Stimulated activated naive B cell treated with anti-CD40 and anti-IgM and Interleukin-4, amounts not matched to agents 10 μg/mL and 1 μg/mL and 100 μg/mL, for 72 hours (primary cell): ENCODE measurements at places on chromosomes 7 and 10.
A peak's percentile ranks its signal among the peaks of the same experiment; 100 is the strongest.

- no peaks in the 10 kb centered on the region for H3K4me1 ChIP-seq
- H3K27me3 ChIP-seq: no peaks in the 10 kb centered on the region
- H3K4me3 ChIP-seq: no peak overlapping the region
- no peak overlapping the region for H3K27ac ChIP-seq
These were observed 208.0 kb upstream of the CSTF2T start for GRCh38 chr10:51907361-51907760.

GRCh38 chr10:53331460-53331859 is 558.9 kb upstream of the MBL2 start:
- H3K4me1 ChIP-seq: no peaks in the 10 kb centered on the region
- H3K27ac ChIP-seq: no peak overlapping the region

GRCh38 chr7:133789974-133790373 is 337.2 kb upstream of the LRGUK start:
- H3K27me3 ChIP-seq: no peaks in the 10 kb centered on the region
- H3K4me3 ChIP-seq: no peak overlapping the region
- peaks cover 7% of the 10 kb centered on the region for H3K36me3 ChIP-seq
- no peaks in the 10 kb centered on the region for H3K4me1 ChIP-seq

GRCh38 chr7:93551931-93552330 is 22.6 kb downstream of the CALCR start:
- no peak overlapping the region for H3K4me3 ChIP-seq
- H3K36me3 ChIP-seq: no peaks in the 10 kb centered on the region
- DNase-seq: no peak
- no peak overlapping the region for H3K27ac ChIP-seq
- peaks cover 4% of the 10 kb centered on the region for H3K27me3 ChIP-seq

- H3K27ac ChIP-seq: no peak overlapping the region
- DNase-seq: no peak
- H3K4me1 ChIP-seq: peaks cover 18% of the 10 kb centered on the region
- no peaks in the 10 kb centered on the region for H3K36me3 ChIP-seq
- H3K27me3 ChIP-seq: peaks cover 45% of the 10 kb centered on the region
- no peak overlapping the region for H3K4me3 ChIP-seq
These were observed 1.9 kb upstream of the TCF7L2 start for GRCh38 chr10:112948196-112948595.

GRCh38 chr7:98352621-98353020 is 48.3 kb downstream of the BAIAP2L1 start:
- H3K4me1 ChIP-seq: peaks cover 2% of the 10 kb centered on the region
- H3K27ac ChIP-seq: no peak overlapping the region
- H3K36me3 ChIP-seq: peaks cover 10% of the 10 kb centered on the region

DNA sequence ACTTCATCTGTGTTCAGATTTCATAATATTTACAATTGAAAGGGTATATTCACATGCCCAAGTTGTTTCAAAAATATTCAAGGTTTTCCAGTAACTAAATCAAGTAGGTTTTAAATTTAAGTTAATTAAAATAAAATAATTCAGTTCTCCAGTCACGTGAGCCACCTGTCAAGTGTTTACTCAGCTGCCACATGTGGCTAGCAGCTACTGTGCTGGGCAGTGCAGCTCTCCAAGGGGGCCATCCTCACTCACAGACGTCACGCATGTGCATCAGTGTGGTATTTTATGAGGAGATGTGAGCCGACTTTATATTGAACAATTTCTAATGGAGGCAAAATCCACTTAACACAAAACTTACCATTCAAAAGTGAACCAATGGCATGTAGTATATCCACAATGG is 69.7 kb upstream of the CAMK2B start:
- no peak for DNase-seq
- H3K36me3 ChIP-seq: peaks cover 26% of the 10 kb centered on the region
- H3K4me3 ChIP-seq: no peak overlapping the region
- no peak overlapping the region for H3K27ac ChIP-seq
- H3K4me1 ChIP-seq: peaks cover 5% of the 10 kb centered on the region
- no peaks in the 10 kb centered on the region for H3K27me3 ChIP-seq

DNA sequence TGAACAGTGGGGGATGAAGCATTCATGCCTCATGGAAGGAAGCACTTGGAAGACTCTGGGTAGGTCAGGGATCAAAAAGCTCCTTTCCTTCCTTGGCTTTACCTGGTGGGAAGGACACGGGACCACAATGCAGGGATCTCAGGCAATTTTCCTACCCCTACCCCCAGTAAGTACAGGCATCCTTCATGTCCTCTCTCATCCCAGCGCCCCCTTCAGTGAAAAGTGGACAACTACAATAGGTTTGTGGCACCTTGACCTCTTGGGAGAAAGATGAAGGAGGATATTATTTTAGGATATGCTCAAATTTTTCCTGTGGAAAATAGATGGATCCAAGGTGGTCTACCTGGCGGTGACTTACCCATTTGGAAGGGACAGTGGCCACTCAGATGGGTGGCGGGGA is 16.5 kb downstream of the AFAP1L2 start:
- no peak overlapping the region for H3K27ac ChIP-seq
- no peak overlapping the region for H3K4me3 ChIP-seq
- H3K36me3 ChIP-seq: peaks cover 2% of the 10 kb centered on the region
- no peak for DNase-seq

DNA sequence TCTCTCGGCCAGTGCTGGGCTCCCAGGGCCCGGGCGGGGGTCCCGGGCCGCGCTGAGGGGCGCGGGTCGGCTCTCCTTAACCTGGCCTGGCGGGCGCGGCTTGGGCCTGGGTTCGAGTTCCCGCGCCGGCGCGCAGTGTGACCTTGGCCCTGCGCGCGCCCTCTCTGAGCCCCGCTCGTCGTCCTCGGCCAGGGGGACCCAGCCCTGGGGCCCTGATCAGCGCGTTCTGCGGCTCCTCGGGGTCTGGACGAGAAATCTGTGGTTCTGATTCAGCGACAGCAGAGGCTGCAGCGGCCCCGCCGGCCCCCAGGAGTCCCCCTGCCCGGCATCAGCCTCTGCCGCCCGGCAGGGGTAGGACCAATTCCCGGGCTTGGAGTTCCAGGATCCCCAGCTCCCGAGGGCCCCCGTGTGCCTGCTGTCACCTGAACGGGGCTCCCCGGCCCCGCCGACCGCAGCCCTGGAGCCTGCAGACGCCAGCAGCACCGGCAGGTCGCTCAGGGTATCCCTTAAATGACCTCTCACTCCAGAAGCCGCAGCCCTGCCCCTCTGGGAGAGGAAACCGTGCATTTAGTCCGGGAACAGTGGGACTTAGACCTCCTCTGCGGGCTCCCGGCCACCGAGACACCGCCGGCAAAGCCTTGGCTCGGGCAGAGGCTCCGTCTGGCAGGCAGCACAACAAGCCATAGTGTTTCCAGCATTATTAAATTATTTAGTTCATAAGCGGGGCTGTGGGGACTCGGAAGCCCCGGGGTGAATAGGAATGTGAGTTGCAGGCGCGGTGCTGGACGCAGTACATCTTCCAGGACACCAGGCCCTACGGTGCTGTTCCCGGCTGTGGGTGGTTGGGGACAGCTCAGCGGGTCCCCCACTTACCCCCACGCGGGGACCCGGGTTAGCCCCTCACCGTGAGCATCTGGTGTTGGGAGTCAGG is 572 bp downstream of the CHST12 start:
- H3K36me3 ChIP-seq: no peaks in the 10 kb centered on the region
- H3K4me1 ChIP-seq: peaks cover 44% of the 10 kb centered on the region
- peak; percentile 16 for DNase-seq
- no peaks in the 10 kb centered on the region for H3K27me3 ChIP-seq
- H3K4me3 ChIP-seq: peak overlapping the region; percentile 90

- no peaks in the 10 kb centered on the region for H3K27me3 ChIP-seq
- H3K4me1 ChIP-seq: no peaks in the 10 kb centered on the region
These were observed 7.4 kb downstream of the TAS2R41 start for GRCh38 chr7:143485094-143485493.

GRCh38 chr10:102904346-102904745 is 13.7 kb upstream of the CNNM2 start:
- H3K27ac ChIP-seq: no peak overlapping the region
- no peaks in the 10 kb centered on the region for H3K27me3 ChIP-seq
- H3K4me1 ChIP-seq: peaks cover 3% of the 10 kb centered on the region
- no peak for DNase-seq
- no peak overlapping the region for H3K4me3 ChIP-seq
- H3K36me3 ChIP-seq: no peaks in the 10 kb centered on the region

DNA sequence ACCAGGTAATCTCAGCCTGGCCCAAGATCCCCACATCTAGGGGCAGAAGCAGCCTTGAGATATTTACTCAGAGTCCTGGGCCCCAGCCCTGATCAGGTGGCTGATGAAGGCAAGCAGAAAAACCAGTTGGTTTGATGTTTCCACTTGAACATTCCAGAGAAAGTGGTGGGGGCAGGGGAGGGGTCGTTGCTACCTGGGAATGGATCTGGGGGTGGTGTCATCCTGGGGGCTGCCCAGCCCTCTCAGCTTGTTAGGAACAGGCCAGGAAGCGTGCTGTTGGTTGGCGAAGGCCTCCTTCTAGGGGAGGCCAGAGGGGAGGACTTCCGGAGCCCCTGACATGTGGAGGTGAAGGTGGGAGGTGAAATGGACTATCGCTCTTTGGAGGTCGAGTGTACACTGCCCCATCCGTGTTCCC is 3.7 kb upstream of the ABHD11 start:
- peaks cover 27% of the 10 kb centered on the region for H3K27me3 ChIP-seq
- no peak for DNase-seq
- H3K27ac ChIP-seq: no peak overlapping the region
- H3K4me1 ChIP-seq: peaks cover 14% of the 10 kb centered on the region

- peak overlapping the region; percentile 92 for H3K4me3 ChIP-seq
- H3K36me3 ChIP-seq: no peaks in the 10 kb centered on the region
- peaks cover 33% of the 10 kb centered on the region for H3K4me1 ChIP-seq
- peak; percentile 21 for DNase-seq
- H3K27me3 ChIP-seq: no peaks in the 10 kb centered on the region
These were observed 491 bp upstream of the AKAP9 start for GRCh38 chr7:91940171-91940570.

DNA sequence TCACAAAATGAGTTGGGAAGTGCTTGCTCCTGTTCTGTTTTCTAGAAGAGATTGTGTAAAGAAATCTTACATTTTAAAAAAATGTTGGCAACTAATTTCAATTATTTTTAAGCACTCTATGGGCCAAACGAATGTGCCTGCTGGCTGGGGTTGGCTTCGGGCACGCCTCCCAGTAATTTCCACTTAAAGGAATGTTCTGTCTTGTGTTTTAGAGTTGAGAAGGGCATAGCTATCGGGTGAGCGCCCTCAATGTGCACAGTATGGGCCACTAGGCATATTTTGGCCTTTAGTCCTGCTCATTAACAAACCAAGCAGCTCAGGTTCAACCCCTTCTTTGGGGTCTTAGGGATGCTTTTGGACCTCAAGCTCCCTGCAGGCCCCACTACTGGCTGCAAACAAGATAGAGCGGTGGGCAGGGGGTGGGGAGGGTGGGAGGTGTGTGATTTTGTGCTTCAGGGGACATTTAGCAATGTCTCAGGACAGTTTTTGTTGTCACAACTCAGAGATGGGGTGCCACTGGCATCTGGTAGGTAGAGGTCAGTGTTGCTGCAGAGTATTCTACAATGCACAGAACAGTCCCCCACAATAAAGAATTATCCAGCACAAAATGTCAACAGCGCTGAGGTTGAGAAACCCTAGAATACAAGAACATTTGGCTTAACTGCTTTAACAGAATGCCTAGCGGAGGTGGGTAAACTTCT is 40.7 kb downstream of the TACC2 start:
- DNase-seq: no peak
- H3K27me3 ChIP-seq: no peaks in the 10 kb centered on the region
- no peaks in the 10 kb centered on the region for H3K4me1 ChIP-seq
- no peak overlapping the region for H3K27ac ChIP-seq
- no peaks in the 10 kb centered on the region for H3K36me3 ChIP-seq
- no peak overlapping the region for H3K4me3 ChIP-seq

- no peak overlapping the region for H3K27ac ChIP-seq
- no peak overlapping the region for H3K4me3 ChIP-seq
- H3K4me1 ChIP-seq: peaks cover 6% of the 10 kb centered on the region
- DNase-seq: no peak
- no peaks in the 10 kb centered on the region for H3K27me3 ChIP-seq
These were observed 77.3 kb downstream of the STK31 start for GRCh38 chr7:23787272-23787671.

DNA sequence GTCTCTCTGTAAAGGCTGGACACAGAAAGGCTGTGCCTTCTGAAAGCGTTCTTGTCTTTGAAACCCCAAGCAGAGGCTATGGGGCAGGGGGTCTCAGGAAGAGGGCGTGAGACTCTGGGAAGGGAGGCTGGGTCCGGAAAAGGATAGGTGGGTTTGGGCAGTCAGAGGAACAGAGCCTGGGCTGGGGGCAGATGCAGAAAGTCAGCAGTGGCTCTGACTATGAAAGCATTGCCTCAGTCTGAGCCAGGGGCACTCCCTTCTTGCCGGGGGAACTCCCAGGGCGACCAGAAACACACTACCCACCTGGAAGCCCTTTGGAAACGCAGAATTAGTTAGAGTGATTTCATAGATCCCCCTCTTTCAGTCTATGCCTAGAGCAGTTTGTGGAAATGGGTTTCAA is 72.0 kb downstream of the VWA2 start:
- peaks cover 5% of the 10 kb centered on the region for H3K4me1 ChIP-seq
- no peak overlapping the region for H3K27ac ChIP-seq
- H3K4me3 ChIP-seq: no peak overlapping the region
- no peak for DNase-seq
- H3K36me3 ChIP-seq: no peaks in the 10 kb centered on the region

DNA sequence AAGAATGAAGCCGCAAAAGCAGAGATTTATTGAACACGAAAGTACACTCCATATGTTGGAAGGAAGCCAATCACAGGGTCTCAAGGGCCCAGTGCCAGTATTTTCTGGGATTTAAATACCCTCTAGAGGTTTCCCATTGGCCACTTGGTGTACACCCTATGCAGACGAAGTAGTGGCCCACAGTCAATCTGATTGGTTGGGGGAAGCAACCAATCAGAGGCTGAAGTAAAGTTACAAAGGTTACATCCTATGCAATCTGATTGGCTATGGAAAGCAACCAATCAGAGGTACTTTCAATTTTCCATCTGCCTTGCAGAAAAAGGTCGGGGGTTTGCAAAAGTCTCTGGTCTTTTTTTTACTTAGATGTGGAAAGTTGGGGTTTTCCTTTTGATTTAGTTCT is 481.3 kb upstream of the NRP1 start:
- H3K4me1 ChIP-seq: peaks cover 6% of the 10 kb centered on the region
- H3K27me3 ChIP-seq: no peaks in the 10 kb centered on the region
- H3K36me3 ChIP-seq: no peaks in the 10 kb centered on the region
- no peak overlapping the region for H3K4me3 ChIP-seq
- no peak for DNase-seq
- no peak overlapping the region for H3K27ac ChIP-seq

DNA sequence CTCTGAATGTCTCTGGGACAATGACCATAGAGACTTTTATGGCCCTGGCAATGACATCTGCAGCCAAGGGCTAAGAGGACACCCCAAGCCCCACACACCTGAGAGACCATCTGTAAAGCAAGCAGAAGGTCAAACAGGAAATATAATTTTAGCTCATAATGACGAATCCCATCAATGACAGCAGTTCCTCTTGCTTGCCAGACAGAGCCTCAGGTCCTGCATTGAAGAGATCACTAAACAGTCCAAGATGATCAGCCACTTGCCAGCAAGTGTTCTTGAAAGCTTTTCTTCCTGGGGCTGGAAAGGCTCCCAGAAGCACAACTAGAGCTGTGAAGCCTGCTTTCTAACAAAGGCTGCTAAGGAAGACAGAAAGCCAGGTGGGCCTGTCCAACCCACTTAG is 993.7 kb upstream of the AUTS2 start:
- no peak for DNase-seq
- H3K27me3 ChIP-seq: no peaks in the 10 kb centered on the region
- no peak overlapping the region for H3K27ac ChIP-seq
- no peaks in the 10 kb centered on the region for H3K4me1 ChIP-seq

- no peaks in the 10 kb centered on the region for H3K36me3 ChIP-seq
- no peaks in the 10 kb centered on the region for H3K27me3 ChIP-seq
- H3K4me1 ChIP-seq: no peaks in the 10 kb centered on the region
- H3K27ac ChIP-seq: no peak overlapping the region
These were observed 1055.1 kb downstream of the NXPH1 start for GRCh38 chr7:9488555-9488954.
